ENCODE measurements at places on chromosomes 13 and 19. TPM values are rescaled to one million over a fixed set of nuclear protein-coding genes. Genes with fewer than 3 reads are reported as not detected.

GRCh38 chr19:28929006-28929405 lies 283.9 kb downstream of the UQCRFS1 start:
- peaks cover 8% of the 10 kb centered on the region for H3K36me3 ChIP-seq
- no peak overlapping the region for H3K27ac ChIP-seq
- peaks cover 15% of the 10 kb centered on the region for H3K4me1 ChIP-seq
- H3K4me3 ChIP-seq: no peak overlapping the region

DNA sequence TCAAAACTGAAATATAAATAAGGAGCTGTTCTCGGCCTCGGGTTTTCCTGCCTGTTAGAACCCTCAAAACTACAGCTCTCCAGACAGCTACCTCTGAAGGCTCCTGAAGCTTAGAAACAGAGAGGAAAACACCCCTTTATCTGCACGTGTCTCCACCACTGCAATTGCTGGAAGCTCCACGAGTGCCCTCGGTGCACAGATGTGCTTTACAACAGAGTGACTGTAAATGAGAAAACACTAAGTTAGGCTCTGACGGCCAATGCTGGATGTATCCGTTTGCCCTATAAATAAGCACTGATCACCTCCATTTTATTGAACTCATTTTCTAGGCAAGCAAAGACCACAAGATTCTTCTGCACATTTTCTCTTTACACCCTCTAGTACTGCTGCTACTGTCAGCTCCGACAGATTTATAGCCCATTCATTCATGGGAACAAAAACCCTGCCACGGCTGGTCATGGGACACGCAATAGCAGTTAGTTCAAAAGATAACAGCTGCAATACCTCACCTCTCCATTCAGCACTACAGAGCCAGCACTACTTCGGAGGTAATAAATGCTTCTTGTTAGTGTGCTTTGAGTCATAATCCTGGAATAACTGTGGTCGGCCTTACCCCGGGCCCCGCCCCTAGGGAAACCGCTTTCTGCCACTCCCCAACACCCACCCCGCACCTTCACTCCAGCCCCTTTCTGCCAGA lies 241.1 kb upstream of the ZNF507 start:
- no peak overlapping the region for H3K4me3 ChIP-seq
- peaks cover 1% of the 10 kb centered on the region for H3K27me3 ChIP-seq
- no peaks in the 10 kb centered on the region for H3K4me1 ChIP-seq
- DNase-seq: no peak
- peaks cover 15% of the 10 kb centered on the region for H3K36me3 ChIP-seq

- no peaks in the 10 kb centered on the region for H3K36me3 ChIP-seq
- H3K27me3 ChIP-seq: no peaks in the 10 kb centered on the region
- H3K4me3 ChIP-seq: no peak overlapping the region
- H3K4me1 ChIP-seq: no peaks in the 10 kb centered on the region
- H3K27ac ChIP-seq: no peak overlapping the region
These were observed 228.3 kb downstream of the KLF5 start for GRCh38 chr13:73286942-73287620.

SHKBP1 gene
- 170 TPM for total RNA-seq

- H3K4me3 ChIP-seq: no peak overlapping the region
- no peak overlapping the region for H3K27ac ChIP-seq
- no peak for DNase-seq
- peaks cover 16% of the 10 kb centered on the region for H3K4me1 ChIP-seq
- no peaks in the 10 kb centered on the region for H3K36me3 ChIP-seq
These were observed 5.2 kb upstream of the ZNF536 start for GRCh38 chr19:30367006-30367405.

- peaks cover 8% of the 10 kb centered on the region for H3K36me3 ChIP-seq
- peaks cover 17% of the 10 kb centered on the region for H3K27me3 ChIP-seq
- DNase-seq: no peak
- H3K27ac ChIP-seq: no peak overlapping the region
- H3K4me3 ChIP-seq: no peak overlapping the region
These were observed 17.3 kb downstream of the ANKRD24 start for GRCh38 chr19:4199699-4200293.

ZNF540 gene
- total RNA-seq: 2.7 TPM

GRCh38 chr19:4473011-4473762 lies 1.1 kb downstream of the HDGFL2 start:
- H3K36me3 ChIP-seq: no peaks in the 10 kb centered on the region
- H3K4me1 ChIP-seq: peaks cover 6% of the 10 kb centered on the region
- H3K4me3 ChIP-seq: peak overlapping the region; percentile 94
- H3K27ac ChIP-seq: peak overlapping the region; percentile 84

DNA sequence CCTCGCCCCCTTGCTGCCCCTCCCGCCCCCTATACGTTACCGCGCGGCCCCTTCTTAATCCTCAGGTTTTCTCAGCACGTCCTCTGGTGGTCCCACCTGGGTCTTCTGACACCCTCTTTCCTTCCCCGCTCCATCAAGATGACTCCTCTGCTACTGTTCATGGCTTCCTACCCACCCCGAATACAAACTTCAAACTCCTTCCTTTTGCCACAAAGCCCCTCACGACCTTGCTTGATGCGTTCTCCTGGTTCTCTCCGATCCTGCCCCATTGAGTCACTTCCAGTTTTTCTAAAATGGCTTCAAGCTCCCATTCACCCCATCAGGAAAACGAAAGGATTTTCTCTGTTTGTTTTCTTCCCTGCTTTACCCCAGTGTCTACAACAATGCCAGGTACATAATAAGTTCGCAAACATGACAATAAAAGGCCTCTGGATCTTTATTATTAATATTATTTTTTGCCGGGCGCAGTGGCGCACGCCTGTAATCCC lies 734 bp upstream of the SERTAD3 start:
- peak overlapping the region; percentile 90 for H3K27ac ChIP-seq
- no peaks in the 10 kb centered on the region for H3K36me3 ChIP-seq
- peaks cover 13% of the 10 kb centered on the region for H3K27me3 ChIP-seq
- no peak for DNase-seq
- peaks cover 5% of the 10 kb centered on the region for H3K4me1 ChIP-seq
- H3K4me3 ChIP-seq: peak overlapping the region; percentile 83

DNA sequence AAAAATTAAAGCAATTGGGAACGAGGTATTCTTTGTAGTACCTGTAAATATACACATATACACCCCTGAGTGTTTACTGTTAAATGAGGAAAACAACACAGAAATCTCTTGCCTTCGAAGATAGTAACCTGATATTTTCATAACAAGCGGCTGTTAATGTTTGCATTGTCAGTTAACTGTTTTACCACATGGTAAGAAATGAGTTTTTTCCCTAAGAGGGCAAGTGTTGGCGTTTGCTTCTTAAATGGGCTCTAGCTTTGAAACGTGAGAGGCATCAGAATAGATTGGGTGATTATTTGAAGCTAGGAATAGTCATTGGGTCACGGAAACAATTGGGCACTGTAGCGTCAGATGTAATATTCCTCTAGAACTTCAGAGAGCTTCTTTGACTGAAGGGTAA lies 22.0 kb upstream of the UPF3A start:
- H3K27me3 ChIP-seq: no peaks in the 10 kb centered on the region
- no peaks in the 10 kb centered on the region for H3K36me3 ChIP-seq
- H3K4me1 ChIP-seq: peaks cover 4% of the 10 kb centered on the region
- H3K27ac ChIP-seq: no peak overlapping the region
- DNase-seq: no peak

DNA sequence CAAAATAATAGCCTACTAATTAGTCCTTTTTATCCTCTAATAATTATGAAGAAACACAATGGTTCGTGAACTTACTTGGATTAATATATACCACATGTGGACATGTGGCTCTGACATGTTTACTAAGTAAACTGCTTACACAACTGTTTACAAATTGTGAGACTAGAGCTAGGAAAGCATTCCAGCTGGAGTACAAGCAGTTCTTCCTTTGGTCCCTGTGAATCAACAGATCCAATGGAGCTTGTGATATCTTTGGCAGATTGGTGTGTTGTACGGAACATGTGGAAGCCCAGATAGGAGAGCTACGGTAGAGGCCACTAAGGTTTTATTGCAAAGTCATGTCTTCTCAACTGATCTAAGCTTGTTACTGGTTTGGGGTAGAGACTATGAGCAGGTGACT lies 145.5 kb upstream of the SPRY2 start:
- H3K27me3 ChIP-seq: no peaks in the 10 kb centered on the region
- no peaks in the 10 kb centered on the region for H3K4me1 ChIP-seq
- no peak overlapping the region for H3K4me3 ChIP-seq
- DNase-seq: no peak
- no peak overlapping the region for H3K27ac ChIP-seq
- no peaks in the 10 kb centered on the region for H3K36me3 ChIP-seq

DNA sequence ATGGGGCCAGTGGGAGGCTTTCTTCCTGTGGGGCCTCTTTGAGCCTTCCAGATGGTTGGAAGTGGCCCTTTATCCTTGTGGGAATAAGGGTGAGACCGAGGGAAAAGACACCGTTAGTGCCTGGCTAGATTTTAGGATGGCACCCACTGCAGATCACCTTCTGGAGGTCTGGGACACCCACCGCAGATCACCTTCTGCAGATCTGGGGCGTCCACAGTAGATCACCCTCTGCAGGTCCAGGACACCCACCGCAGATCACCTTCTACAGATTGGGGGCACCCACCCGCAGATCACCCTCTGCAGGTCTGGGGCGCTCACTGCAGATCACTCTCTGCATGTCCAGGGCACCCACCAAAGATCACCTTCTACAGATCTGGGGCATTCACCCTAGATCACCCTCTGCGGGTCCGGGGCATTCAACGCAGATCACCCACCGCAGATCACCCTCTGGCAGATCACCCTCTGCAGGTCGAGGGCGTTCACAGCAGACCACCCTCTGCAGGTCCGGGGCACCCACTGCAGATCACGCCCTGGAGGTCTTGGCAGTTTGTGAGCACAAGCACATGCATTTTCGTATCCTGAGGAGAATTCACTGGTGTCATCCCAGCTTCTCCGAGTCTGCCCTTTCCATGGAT lies 153.4 kb upstream of the TSHZ3 start:
- no peaks in the 10 kb centered on the region for H3K36me3 ChIP-seq
- H3K27me3 ChIP-seq: peaks cover 2% of the 10 kb centered on the region
- no peak overlapping the region for H3K27ac ChIP-seq
- no peak for DNase-seq

ZNF296 gene
- total RNA-seq: 6.3 TPM

- H3K27me3 ChIP-seq: no peaks in the 10 kb centered on the region
- H3K27ac ChIP-seq: no peak overlapping the region
- no peak overlapping the region for H3K4me3 ChIP-seq
- no peaks in the 10 kb centered on the region for H3K36me3 ChIP-seq
These were observed 73.4 kb upstream of the TRPC4 start for GRCh38 chr13:37942929-37943328.

FFAR2 gene
- total RNA-seq: not detected

- peaks cover 5% of the 10 kb centered on the region for H3K27me3 ChIP-seq
- DNase-seq: no peak
- no peak overlapping the region for H3K4me3 ChIP-seq
- peaks cover 9% of the 10 kb centered on the region for H3K4me1 ChIP-seq
- peaks cover 12% of the 10 kb centered on the region for H3K36me3 ChIP-seq
- no peak overlapping the region for H3K27ac ChIP-seq
These were observed 11.9 kb downstream of the NFKBID start for GRCh38 chr19:35888398-35888797.

- peak overlapping the region; percentile 81 for H3K27ac ChIP-seq
- peaks cover 8% of the 10 kb centered on the region for H3K27me3 ChIP-seq
- H3K36me3 ChIP-seq: no peaks in the 10 kb centered on the region
- DNase-seq: peak; percentile 84
- peak overlapping the region; percentile 80 for H3K4me3 ChIP-seq
These were observed 39.3 kb downstream of the EFNA2 start for GRCh38 chr19:1324806-1325567.

KIR3DL1 gene
- not detected for total RNA-seq

DNA sequence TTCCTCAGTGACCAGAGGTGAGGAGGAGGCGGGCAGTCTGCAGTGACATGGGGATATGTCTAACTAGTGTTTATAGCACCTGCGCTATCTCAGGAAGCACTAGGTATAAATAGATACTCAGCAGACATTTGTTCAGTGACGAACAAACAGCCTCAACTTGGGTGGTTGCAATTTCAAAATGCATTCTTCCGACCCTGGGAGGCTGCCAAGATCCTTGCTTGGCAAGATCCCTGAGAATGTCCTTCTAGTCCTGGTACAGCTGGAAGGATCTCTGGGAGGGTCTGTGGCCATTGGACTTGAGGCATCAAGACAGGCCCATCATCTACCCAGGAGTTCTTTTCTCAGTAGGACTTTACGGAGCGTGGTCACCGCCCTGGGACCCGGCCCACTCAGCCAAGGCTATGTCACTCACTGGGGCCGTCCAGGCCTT lies 299.5 kb downstream of the ZNF536 start:
- H3K27me3 ChIP-seq: peaks cover 4% of the 10 kb centered on the region
- peaks cover 8% of the 10 kb centered on the region for H3K4me1 ChIP-seq
- no peaks in the 10 kb centered on the region for H3K36me3 ChIP-seq
- H3K27ac ChIP-seq: no peak overlapping the region
- DNase-seq: no peak

GRCh38 chr13:59120297-59120843 lies 1043.4 kb downstream of the DIAPH3 start:
- H3K4me3 ChIP-seq: no peak overlapping the region
- no peak overlapping the region for H3K27ac ChIP-seq
- H3K4me1 ChIP-seq: peaks cover 3% of the 10 kb centered on the region
- H3K27me3 ChIP-seq: no peaks in the 10 kb centered on the region

GRCh38 chr19:41700381-41701195 lies 7.8 kb upstream of the CEACAM5 start:
- H3K36me3 ChIP-seq: no peaks in the 10 kb centered on the region
- H3K4me1 ChIP-seq: no peaks in the 10 kb centered on the region
- peaks cover 12% of the 10 kb centered on the region for H3K27me3 ChIP-seq
- no peak for DNase-seq
- H3K4me3 ChIP-seq: no peak overlapping the region
- no peak overlapping the region for H3K27ac ChIP-seq

- H3K36me3 ChIP-seq: peaks cover 5% of the 10 kb centered on the region
- H3K27ac ChIP-seq: no peak overlapping the region
- no peak overlapping the region for H3K4me3 ChIP-seq
- DNase-seq: no peak
These were observed 115.8 kb upstream of the SPACA7 start for GRCh38 chr13:112260108-112261055.

- no peaks in the 10 kb centered on the region for H3K27me3 ChIP-seq
- H3K27ac ChIP-seq: no peak overlapping the region
- no peaks in the 10 kb centered on the region for H3K4me1 ChIP-seq
- no peak overlapping the region for H3K4me3 ChIP-seq
- no peak for DNase-seq
These were observed 45.3 kb downstream of the POLR1D start for GRCh38 chr13:27666951-27667350.

- H3K36me3 ChIP-seq: peaks cover 5% of the 10 kb centered on the region
- no peak for DNase-seq
- H3K4me1 ChIP-seq: no peaks in the 10 kb centered on the region
These were observed 41.2 kb downstream of the ABCC4 start for GRCh38 chr13:95260031-95260525.

DNA sequence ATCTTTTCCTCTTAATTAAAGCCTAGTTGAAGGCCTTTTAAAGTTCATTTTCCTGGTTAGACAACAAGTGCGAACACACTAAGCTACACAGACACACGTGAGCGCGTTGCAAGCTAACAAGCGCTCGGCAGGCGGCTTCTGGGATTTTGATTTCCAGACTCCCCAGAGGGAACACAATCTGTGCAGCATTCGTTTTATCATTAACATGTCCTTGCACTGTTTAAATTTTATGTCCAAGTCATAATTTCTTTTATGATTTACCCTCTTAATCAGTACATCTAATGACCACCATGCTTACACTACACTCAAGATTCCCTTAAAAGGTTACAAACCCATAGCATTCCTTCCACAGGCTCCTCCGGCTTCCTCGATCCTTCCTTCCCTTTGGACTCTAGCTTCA lies 16.8 kb downstream of the COL4A1 start:
- H3K4me3 ChIP-seq: no peak overlapping the region

- peak overlapping the region; percentile 91 for H3K4me3 ChIP-seq
- H3K27me3 ChIP-seq: peaks cover 9% of the 10 kb centered on the region
- no peaks in the 10 kb centered on the region for H3K36me3 ChIP-seq
- H3K4me1 ChIP-seq: peaks cover 43% of the 10 kb centered on the region
These were observed 2.2 kb downstream of the TSC22D1 start for GRCh38 chr13:44573790-44574465.

LHB gene
- total RNA-seq: not detected

- no peaks in the 10 kb centered on the region for H3K27me3 ChIP-seq
- H3K27ac ChIP-seq: no peak overlapping the region
- no peaks in the 10 kb centered on the region for H3K36me3 ChIP-seq
These were observed 9.8 kb downstream of the LILRB2 start for GRCh38 chr19:54271106-54271505.

Data from glutamatergic neuron (in vitro differentiated cells).